ENCODE measurements at places on chromosomes 6 and 20. TPM values are rescaled to one million over a fixed set of nuclear protein-coding genes. Genes with fewer than 3 reads are reported as not detected.

GRCh38 chr6:110277100-110277665, 81.0 kb downstream of the METTL24 start:
- no peak overlapping the region for H3K4me3 ChIP-seq
- DNase-seq = no peak
- no peak overlapping the region for H3K27ac ChIP-seq

- H3K4me1 ChIP-seq = no peaks in the 10 kb centered on the region
- H3K4me3 ChIP-seq = no peak overlapping the region
- H3K36me3 ChIP-seq = no peaks in the 10 kb centered on the region
- no peak overlapping the region for H3K27ac ChIP-seq
- no peak for DNase-seq
Observed at GRCh38 chr6:82063574-82063973, 184.0 kb downstream of the IBTK start.

DNA sequence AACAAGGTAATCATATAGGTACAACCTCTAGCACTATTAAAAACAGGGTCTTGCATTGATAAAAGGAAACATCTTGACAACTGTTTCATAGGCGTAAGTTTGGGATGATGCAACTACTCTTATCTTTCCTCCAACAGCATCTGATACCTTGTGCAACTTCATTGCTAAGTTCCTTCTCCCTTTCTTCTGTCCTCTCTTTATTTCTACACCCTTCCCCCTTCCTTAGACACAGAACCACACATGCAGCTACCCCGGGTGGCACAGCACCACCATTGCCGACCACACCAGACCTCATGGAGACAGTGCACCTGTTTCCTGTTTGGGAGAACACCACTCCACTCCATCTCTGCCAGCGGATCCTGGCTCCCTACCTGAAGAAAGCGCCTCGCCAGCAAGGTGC, 14.4 kb downstream of the MYB start:
- no peaks in the 10 kb centered on the region for H3K36me3 ChIP-seq
- DNase-seq = no peak
- no peak overlapping the region for H3K4me3 ChIP-seq

The CPXM1 gene
- total RNA-seq = 3.6 TPM

- H3K4me1 ChIP-seq = no peaks in the 10 kb centered on the region
- no peak overlapping the region for H3K4me3 ChIP-seq
- no peaks in the 10 kb centered on the region for H3K36me3 ChIP-seq
- H3K27ac ChIP-seq = no peak overlapping the region
- no peaks in the 10 kb centered on the region for H3K27me3 ChIP-seq
Observed at GRCh38 chr6:137744877-137745276, 122.2 kb upstream of the TNFAIP3 start.

DNA sequence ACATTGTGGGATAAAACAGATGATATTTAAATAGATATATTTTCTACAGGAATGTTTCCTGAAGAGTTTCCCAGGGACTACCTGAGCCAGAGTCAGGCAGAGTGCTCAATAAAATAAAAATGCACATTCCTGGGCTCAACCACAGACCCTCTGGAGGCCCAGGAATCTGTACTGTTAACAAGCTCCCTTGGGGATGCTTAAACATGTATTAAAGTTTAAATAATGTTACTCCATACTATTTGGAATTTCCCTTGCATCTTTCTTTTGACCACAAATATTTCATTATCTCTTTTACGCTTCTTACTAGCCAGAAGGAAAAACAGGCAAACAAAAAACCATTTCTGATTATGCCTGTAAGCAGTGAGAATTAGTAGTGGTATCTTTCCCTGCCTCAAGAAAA, 42.3 kb downstream of the GPR63 start:
- H3K4me1 ChIP-seq = no peaks in the 10 kb centered on the region
- no peaks in the 10 kb centered on the region for H3K27me3 ChIP-seq
- no peaks in the 10 kb centered on the region for H3K36me3 ChIP-seq
- H3K27ac ChIP-seq = no peak overlapping the region
- no peak for DNase-seq
- no peak overlapping the region for H3K4me3 ChIP-seq

- no peaks in the 10 kb centered on the region for H3K36me3 ChIP-seq
- DNase-seq = no peak
- H3K4me1 ChIP-seq = peaks cover 65% of the 10 kb centered on the region
- no peaks in the 10 kb centered on the region for H3K27me3 ChIP-seq
- H3K27ac ChIP-seq = no peak overlapping the region
- H3K4me3 ChIP-seq = no peak overlapping the region
Observed at GRCh38 chr6:75287424-75287823, 2.8 kb upstream of the TMEM30A start.

GRCh38 chr6:19803331-19804204, 33.6 kb upstream of the ID4 start:
- DNase-seq = no peak
- H3K36me3 ChIP-seq = no peaks in the 10 kb centered on the region
- peak overlapping the region; percentile 71 for H3K27ac ChIP-seq
- H3K27me3 ChIP-seq = no peaks in the 10 kb centered on the region
- H3K4me1 ChIP-seq = no peaks in the 10 kb centered on the region
- peak overlapping the region; percentile 59 for H3K4me3 ChIP-seq

- H3K4me1 ChIP-seq = no peaks in the 10 kb centered on the region
- no peak overlapping the region for H3K27ac ChIP-seq
- DNase-seq = no peak
- H3K27me3 ChIP-seq = no peaks in the 10 kb centered on the region
- H3K4me3 ChIP-seq = no peak overlapping the region
Observed at GRCh38 chr6:161406646-161407045, 132.8 kb upstream of the AGPAT4 start.

Data from tibial nerve (tissue), 4 donors.